Activated CD8-positive, alpha-beta memory T cell treated with anti-CD3 and anti-CD28 coated beads, Interleukin-2, amount 10 ng/mL, durations not matched to agents 7 days and 5 days (primary cell): ENCODE measurements at places on chromosomes 2 and 18. TPM values are rescaled to one million over a fixed set of nuclear protein-coding genes. Genes with fewer than 3 reads are reported as not detected.

- peak; percentile 43 for DNase-seq
Observed at GRCh38 chr18:37322492-37323035, 243.0 kb downstream of the CELF4 start.

Gene CRYGC
- total RNA-seq, result not detected

Gene HOXD4
- not detected for total RNA-seq

DNA sequence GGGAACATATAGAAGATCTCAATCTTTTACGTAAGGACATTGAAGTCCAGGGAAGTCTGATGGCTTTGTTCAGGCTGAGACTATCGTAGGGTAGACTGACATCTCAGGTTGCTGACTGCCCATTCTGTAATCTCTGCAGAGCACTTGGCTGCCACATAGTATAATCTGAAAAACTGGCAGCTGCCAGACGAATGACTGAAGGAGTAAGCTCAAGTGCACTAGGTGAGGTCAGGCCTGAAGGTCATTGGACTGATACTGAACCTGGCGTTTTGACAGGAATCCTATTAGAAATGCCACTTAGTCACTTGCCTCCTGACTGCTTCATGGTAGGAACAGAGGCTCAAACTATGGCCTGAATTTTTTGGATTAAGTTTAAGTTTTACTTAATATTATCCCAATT is 23.5 kb downstream of the GPD2 start:
- DNase-seq, result no peak

- no peak for DNase-seq
Observed at GRCh38 chr2:179449010-179449409, 184.4 kb upstream of the SESTD1 start.

GRCh38 chr2:197381641-197382040 is 53.2 kb downstream of the SF3B1 start:
- DNase-seq, result no peak

DNA sequence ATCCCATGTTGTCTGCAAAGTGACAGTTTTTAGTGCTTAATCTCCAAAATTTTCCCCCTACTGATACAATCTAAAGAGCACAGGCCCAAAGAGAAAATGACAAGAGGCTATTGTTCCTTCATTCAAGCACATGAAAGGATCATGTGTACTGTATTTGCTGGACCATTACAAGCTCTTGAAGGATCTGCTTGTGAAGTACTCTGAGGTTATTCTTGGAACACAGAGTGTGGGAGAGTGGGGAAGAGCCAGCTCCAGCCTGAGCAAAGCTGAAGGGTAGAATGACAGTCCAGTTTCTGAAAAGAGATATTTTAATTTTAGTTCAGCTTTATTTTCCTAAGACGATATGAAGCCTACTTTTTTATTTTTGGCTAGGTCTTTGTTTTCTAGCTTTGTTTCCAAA is 112.2 kb downstream of the GALNT3 start:
- no peak for DNase-seq
